ENCODE measurements at places on chromosomes 12 and 14. TPM values are rescaled to one million over a fixed set of nuclear protein-coding genes. Genes with fewer than 3 reads are reported as not detected.
A peak's percentile ranks its signal among the peaks of the same experiment; 100 is the strongest.

Gene LAG3
- total RNA-seq, result 7.6 TPM

Gene MGP
- 0.26 TPM for total RNA-seq

Gene KRT77
- not detected for total RNA-seq

Gene APOF
- total RNA-seq, result not detected

Gene SMIM41
- not detected for total RNA-seq

Gene RERG
- total RNA-seq, result 2.5 TPM

Gene MRPS35
- total RNA-seq, result 30.0 TPM

DNA sequence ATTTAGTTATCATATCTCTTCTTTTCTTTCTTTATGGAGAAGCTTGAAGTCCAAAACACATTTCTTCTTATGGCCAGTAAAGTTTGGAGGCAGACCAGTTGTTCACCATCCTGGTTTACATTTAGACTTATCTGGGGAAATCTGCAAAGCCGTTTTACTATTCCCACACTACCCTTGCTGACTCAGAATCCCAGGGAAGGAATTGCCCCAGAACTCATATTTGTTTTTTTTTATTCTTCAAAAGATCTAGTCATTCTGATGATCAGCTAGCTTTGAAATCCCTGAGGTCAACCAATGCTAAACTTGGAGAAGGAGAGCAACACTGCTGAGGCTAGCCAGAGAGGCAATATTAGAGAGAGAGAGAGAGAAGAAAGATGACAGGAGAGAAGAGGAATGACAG is 12.3 kb upstream of the LMO3 start:
- DNase-seq, result no peak

DNA sequence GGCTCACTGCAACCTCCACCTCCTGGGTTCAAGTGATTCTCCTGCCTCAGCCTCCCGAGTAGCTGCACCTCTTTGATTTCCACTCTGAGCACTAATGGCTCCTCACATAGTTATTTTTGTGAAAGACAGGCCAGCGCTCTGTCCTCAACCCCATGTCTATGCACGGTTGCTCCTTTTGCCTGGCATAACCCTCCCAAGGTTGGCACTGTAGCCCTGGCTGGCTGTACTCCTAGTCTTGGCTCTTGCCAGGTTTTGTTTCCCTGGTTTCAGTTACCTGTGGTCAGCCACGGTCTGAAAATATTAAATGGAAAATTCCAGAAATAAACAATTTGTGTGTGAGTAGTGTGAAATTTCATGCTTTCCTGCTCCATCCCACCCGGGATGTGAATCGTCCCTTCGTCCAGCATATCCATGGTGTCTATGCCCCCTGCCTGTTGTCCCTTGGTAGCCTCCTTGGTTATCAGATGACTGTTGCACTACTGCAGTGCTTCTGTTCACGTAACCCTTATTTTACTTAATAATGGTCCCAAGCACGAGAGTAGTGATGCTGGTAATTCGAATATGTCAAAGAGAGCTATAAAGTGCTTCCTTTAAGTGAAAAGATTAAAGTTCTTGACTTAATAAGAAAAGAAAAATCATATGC is 12.3 kb upstream of the DCD start:
- DNase-seq, result no peak

DNA sequence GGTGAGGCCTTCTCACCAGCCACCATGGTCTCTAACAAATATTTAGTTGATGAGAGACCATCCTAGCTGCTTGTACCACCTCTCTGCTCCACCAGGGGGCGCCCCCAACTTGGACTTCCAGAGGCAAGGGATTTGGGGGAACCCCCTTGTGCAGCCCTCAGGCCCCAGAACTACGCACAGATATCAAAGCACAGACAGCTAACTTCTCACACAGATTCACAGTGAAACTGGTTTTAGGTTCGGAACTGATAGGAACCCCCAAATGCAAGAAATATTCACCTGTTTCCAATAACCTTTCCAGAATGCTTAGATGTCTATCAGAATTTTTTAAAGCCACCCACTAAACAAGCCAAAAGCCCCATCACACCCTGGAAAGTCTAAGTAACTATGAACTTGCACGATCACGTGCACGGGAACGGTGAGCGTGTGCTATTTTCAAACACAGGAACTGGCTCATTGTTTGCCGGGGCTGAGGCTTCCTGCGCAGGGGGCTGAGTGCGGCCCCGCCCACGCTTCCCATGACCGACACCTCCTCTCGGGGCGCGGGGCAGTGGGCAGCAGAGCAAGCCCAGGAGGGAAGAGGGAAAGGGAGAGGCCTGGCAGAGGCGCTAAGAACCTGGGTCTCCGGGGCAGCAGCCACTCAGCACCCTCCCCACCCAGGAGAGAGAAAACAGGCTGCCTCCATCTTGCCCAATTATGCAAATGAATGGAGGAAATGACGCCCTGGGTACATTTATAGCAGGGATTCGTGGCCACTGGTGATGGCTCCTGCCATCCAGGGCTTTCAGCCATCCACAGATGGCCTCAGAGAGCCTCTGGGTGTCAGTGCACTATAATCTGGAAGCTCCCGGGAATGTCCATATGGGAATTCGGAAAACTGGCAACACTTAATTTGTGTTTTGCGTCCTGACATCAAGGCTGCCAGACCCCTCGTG is 79.4 kb upstream of the GPR68 start:
- peak; percentile 80 for DNase-seq

- no peak for DNase-seq
These were observed 37.8 kb downstream of the TMX1 start for GRCh38 chr14:51277753-51278415.

DNA sequence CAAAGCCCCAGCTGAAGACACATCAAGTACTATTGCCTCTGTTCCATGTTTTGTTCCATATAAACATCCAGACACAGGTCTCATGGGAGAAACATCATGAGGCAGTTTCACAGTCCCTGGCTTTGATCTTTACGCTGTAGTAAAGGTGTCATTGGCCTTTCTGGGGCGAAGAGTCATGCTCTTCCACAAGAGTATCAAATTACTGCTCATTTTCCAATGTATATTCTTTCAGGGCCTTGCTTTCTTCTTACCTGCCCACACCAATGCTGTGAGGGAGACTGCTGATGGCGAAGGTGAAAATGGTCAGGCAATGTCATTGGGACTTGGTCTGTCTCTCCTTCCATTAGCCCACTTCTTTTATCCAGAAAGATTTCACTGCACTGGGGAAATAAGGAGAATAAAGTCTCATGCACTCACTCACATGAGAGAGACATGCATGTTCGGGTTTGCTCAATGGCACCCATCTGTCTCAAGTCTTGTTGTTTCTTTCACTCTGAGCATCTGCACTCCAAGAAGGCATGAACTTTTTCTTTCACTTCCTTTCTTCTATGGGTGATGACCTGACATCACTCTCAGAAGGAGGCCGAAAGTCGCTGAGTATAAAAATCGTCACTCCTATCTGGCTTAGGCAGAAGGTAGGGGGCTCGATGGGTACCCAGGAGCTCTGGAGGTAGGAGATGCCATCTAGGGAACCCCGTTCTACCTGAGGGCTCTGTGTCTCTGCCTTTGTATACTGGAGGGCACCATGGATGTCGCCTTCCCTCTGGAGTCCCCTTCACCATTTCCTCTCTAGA is 1.3 kb upstream of the JDP2 start:
- DNase-seq, result no peak

DNA sequence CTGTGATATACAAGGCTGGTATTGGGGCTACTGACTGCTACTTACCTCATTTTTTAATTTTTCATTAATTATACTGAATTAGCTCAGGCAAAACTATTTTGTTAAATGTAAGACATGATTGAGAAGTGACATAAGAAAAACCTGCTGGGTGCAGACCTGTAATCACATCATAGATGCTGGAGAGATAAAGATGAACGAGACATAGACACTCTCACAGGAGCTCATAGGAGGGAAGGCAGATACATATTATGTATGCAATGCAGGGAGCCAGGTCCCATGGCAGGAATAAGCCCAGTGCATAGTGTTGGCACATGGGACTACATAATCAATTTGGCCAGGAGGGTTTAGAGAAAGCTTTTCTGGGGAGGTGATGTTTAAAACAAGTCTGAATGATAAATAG is 74.9 kb downstream of the PRKCH start:
- DNase-seq, result no peak

DNA sequence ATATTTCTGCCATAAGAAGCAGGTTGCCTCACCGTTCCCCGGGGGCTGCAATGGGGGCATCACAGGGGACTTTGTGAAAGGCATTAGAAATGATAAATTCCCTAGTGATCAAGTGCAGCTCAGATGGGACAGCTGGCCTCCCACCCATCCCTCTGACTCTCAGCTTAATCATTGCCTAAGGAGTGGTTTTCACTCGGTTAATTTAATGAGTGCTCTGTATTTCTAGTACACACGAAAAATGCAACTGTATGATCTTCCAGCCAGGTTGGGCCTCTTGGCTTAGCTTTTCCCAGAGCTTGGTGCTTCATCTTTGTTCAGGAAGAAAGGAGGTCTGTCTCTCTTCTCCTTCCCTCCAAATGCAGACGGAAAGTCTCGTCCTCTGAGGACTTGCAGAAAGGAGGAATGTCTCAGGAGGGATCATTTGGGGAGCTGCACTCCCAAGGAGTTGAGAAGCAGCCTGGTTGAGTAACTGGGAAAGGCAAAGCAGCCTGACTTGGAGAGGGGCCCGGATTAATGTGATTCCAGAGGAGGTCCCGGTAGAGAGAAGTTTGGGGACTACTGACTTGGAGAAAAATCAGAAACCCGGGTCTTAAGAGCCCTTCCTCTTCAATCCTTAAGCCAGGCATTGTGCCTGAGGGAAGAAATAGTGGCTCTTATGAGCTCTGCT is 7.2 kb downstream of the CD9 start:
- no peak for DNase-seq

DNA sequence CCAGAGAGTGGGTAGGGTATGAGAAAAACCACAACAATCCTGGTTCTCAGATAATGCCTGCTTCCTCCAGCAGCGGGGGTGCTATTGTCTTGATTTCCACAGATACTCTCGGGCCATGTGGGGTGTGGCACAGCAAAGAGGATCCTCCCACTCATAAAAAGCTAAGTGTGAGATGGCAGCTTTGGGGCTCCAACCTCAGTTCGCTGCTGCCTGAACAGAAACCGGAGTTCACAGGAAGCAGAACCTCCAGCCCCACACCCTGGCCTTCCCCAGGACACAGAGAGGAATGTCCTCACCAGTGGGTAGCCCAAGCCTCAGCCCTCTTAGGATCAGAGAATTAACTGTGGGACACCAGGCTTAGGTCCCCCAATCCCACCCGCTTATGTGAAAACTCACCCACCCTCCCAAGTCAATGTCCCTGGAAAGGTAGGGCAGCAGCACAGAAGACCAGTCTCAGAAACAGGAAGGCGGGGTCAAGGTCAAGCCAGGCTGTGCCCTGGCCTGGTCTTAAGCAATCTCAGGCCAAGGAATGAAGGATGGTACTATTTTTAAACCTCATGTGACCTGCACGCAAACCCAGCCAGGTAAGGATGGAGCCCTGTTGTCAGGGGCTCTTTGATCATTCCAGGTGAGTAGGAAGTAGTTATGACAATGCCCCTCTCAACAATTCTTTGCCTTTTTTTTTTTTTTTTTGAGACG is 9.0 kb downstream of the KCTD10 start:
- DNase-seq, result no peak

DNA sequence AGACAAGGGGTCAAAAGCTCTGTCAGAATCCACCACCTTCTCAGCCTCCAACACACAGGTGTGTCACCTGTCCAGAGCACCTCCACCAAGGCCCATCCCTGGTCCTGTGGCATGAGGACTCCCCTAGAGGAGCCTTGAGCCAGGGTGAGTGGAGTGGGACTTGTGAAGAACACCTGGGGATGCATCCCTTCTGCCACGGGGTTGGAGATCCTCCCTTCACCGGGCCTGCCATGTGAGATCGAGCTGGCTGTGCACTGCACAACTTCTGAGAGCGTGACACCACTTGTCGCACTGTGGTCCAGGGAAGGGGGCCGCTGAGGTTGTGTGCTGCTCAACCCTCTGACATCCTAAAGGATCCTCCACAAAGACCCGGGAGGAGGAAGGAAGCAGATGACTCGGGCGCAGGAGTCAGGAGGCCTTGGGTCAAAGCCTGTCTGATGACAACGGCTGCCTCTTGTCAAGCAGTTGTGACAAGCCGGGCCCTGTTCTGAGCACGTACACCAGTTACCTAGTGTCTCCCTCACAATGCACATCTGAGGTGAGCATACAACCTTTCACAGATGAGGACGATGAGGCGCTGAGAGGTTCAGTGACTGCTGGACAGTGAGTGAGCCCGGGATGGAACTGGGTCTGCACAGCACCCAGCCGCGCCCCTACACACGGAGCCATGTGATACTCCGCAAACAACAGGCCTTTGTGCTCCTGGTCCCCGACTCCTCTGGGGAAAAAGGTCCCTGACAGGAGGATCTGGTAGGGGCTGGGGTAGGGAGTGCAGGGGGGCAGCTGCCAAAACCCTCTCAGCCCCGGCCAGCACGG is 35.6 kb downstream of the CHGA start:
- no peak for DNase-seq

GRCh38 chr12:1611803-1612572 is 17.0 kb upstream of the WNT5B start:
- DNase-seq, result no peak

DNA sequence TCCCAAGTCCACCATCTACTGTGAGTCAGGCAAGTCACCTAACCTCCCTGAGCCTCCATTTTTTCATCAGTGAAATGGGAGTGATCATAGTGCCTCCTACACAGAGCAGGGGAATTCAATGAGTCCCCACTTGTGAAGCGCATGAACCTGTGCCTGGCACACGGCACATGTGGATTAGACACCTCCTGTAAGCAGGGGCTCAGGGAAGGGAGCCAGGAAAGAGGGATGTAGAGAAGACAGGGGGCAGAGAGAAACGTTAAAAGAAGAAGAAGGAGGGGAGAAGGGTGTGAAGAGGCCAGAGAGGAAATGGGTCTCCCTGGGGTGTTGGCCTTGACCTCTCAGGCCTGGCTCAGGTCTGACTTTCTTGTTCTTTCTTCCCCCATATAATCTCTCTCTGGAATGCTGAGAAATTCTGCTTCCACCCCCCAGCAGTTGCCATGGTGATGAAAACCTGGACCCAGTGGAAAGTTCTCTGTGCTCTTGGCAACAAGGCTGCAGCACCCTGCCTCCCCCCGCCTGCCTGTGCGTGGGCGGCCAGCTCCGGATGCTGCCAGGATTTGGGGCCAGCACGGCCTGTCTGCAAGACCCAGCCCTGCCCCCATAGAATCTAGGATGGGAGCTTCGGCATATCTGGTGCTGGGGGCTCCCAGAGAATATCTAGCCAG is 94.5 kb downstream of the CALM1 start:
- DNase-seq, result no peak
